ENCODE measurements at places on chromosomes 3 and 15.

DNA sequence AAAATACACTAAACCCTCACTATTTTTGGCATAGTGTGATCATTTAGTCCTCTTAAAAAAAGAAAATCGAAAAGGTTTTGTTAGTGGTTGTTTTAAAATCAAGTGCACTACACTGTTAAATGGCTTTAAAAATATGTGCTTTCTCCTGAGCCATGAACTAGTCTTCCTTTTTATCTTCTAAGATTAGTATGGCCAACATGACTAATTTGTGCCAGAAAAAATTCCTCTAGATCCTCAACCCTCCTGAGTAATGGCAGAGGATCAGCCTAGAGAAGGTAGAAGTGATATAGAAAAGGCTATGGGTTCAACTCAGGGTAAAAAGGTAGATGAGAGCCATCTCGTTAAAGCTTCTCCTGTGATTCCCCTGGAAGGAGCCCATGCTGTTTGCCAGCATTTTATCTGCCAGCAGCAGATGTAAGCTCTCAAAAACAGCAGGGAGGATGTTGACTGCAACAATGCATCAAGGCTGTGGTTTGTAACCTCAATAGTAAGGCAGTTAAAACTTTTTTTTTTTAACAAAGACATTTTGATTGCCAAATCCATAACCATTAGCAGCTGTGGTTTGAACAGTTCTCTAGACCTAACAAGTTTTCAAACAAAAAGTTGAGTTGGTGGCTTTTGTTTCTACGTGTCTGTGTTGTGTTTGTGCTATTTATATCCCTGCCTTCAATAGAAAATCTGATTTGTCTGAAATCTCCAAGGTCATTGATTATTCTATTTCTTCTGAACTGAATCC, 30.2 kb upstream of the ZNF609 start:
- peak; percentile 96 for DNase-seq

DNA sequence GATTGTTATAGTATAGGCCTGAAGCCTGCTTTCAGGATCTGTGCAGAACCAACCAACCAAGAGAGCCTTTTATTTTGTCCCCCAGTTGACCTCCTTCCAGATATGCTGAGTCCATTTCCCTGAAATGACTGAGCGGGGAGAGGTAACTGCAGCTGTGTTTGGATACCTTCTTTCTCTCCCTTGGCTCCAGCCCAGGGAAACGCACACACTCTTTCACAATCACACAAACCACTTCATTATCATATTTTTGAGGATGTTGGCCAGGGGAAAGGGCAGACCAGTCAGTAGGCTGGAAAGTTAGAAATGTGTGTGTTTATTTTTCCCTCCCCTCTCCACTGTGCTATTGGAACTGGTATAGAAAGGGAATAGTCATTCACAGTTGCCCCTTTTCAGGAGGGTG, 417.7 kb upstream of the TBL1XR1 start:
- peak; percentile 98 for DNase-seq

DNA sequence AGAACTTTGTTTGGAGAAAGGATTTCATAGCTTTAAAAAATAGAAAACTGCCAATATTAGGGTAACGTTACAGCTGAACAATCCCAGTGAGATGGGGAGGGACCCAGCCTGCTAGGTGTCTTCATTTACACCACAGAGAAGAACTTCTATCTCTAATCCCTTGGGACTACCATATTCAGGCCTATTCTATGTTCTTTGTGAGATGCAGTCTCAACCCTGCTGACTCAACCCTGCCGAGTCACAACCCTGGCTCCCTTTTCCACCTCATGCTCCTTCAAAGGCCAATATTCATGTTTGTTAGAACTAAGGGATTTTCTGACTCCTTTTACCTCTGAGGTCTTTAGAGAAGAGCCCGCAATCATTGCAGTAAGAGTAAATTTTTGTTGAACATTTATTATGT, 350.5 kb downstream of the EPHB1 start:
- DNase-seq = no peak

DNA sequence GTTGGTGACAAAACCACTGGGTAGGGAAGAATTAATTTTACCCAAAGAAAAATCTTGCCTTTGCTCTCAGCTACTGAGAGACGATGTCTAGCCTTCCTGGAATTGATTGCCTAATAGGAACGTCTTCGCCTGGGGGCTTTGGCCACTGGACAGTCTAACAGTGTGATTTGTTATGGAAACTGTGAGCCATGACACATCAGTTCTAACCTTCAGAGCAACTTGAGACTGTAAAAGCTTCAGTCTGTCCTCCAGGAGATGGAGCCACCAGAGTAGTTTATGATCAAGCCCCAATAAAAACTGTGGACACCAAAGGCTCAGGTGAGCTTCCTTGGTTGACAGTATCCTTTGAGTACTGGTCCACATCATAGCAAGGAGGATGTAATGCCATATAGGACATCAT, 235.8 kb upstream of the TMCO5A start:
- peak; percentile 7 for DNase-seq

GRCh38 chr3:133113927-133114597, 75.9 kb downstream of the TMEM108 start:
- DNase-seq = no peak

DNA sequence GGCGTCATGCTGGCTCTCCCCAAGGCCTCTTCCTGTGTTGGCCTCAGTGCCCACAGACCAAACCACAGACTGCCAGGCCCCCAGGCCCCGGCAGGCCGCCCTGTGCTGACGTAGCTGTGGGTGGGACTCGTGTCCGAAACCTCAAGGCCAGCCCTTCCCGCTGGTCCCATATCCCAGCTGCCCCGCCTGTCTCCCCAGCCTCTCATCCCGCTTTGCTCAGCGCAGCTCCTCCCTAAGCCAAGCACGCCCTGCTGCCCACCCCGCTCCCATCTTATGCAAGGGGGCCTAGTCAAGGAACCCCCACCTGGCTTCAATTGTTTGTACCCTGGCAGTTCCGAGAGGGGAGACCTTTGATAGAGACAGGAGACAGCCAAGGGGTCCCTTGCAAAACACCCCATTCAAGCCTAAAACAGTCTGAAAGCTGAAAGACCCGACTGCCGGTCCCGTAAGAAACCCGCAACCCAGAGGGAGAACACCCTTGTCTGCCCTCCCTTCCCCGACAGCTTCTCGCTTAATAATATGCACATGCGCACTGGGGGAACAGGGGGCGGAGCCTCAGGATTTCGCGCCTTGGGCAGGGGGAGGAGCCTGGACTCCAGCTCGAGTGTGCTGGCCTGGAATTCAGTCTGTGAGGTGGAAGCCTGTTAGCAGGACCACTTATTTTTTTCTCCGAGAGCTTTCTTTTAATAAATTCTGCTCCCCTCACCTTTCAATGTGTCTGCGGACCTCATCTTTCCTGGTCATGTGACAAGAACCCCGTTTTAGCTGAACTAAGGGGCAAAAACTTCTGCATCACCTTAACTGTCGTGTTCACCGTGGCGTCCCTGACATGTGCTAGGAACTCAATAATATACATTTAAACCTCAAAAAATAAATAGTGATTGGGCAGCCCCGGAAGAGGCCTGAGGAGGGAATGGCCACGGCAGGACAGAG, 17.2 kb downstream of the TNFAIP8L3 start:
- peak; percentile 60 for DNase-seq

DNA sequence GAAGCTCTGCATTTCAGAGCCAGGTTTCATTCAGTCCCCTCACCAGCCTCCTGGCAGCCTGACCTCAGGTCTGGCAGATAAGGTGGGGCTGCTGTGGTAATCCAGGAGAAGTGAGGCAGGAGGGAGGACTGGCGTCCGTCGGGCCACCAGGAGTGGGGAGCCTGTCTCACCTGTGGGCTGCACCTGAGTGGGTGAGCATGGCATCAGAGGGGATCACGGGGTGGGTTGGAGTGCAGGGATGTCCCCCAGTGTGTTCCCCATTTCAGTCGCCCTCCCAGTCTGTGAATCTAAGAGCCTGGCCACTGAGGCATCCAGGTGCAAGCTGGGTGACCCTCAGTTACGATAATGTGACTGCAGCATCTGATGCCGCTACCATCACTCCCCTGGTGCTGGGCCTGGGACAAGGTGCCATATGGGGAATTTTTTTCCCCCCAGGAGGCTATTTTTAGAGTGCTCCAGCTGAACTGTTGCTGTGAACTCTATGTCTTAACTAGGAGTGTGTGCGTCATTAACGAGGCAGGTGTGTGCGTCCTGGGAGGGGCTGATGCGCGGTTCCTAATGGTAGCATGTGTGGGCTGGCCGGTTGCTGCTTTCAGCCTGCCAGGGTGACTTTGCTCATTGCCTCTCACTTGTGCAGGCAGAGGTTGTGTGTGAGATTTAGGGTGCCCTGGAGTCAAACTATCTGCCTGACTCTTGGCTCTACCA, 165.2 kb downstream of the SLCO3A1 start:
- DNase-seq = no peak

- no peak for DNase-seq
These were observed 28.6 kb downstream of the PLD1 start for GRCh38 chr3:171781711-171782127.

DNA sequence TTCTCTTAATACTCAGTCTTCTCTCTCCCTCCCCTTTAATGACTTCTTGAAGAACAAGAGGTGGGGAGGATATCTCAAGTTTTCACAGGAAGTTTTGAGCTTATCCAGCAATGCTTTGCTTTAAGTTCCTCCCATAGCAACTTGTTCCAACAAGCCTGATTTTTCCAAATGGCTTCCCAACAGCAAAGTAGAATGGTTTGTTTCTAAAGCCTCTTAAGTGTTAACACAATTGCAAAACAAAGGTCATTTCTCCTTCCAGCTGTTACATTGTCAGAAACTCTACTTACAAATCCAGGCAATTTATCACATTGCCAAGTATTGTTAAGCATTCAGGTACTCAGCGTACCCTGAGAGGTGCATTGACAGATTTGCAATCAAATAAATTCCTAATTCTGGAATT, 6.8 kb upstream of the ZNF770 start:
- DNase-seq = no peak

DNA sequence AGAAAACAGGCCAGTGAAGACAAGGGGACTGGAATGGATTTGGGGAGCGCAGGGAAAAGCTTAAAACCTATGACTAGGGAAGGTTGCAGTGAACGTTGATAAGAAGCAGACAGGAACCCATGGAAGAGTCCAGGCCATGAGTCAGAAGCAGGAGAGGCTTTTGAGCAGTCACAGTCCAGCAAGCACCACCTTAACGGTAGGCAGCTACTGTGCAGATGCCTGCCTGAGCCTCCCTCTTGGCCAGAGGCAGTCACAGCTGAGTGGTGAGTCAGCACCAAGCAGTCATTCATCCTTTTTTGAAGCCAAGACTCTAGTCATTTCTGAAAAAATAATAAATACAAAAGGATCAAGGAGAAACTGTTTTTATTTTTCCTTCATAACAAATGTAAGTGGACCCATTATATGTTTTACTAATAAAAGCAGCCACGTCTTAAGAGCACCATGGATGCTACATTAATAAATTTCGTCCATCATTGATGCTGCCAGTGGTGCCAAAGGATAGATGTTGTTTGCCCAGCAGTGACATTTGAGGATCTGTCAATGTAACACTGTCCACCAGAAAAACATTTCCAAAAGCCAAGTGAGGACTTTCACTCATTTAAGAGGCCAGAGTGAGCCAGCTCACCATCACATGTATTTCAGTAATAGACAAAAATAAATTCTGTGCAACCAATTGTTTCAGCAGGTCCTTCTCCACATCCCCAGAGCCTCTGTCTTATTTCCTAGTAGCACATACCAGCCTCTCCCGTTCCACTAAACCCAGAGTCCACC, 42.1 kb upstream of the ACTC1 start:
- peak; percentile 64 for DNase-seq

DNA sequence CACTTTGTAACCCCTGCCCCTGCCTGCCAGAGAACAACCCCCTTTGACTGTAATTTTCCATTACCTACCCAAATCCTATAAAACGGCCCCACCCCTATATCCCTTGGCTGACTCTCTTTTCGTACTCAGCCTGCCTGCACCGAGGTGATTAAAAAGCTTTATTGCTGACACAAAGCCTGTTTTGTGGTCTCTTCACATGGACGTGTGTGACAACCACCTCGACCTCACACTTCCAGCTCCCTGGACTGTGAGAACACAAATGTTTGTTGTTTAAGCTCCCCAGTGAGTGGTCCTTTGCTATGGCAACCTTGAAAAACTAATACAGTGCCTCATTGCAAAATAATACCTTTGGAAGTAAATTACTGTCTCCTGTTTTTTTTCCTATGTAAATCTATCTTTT, 299.2 kb upstream of the POU1F1 start:
- DNase-seq = no peak

All from fibroblast of pulmonary artery (primary cell).